Spinal cord (tissue), 10 donors: ENCODE measurements at places on chromosomes 3 and 15.
A peak's percentile ranks its signal among the peaks of the same experiment; 100 is the strongest.

- DNase-seq, result no peak
Observed at GRCh38 chr3:159583662-159584061, 405.0 kb upstream of the IL12A start.

DNA sequence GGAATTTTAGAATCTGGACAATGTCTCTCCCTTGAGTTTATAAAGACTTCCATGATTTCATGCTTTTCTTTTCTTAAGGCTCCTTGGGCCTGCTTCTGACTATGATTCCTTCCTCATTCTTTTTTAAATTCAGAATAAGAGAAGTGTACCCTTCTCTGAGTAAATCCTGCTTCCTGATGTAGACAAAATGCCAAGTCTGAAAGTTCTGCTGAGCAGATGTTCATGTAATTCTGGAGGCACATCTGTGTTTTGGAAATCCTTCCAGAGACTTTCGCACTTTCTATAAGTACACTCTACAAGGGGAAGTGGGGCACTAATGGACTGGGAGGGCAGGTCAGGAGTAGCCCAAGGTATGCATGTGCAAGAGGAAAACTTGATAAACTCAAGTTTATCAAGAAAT lies 24.8 kb downstream of the TPM1 start:
- no peak for DNase-seq

DNA sequence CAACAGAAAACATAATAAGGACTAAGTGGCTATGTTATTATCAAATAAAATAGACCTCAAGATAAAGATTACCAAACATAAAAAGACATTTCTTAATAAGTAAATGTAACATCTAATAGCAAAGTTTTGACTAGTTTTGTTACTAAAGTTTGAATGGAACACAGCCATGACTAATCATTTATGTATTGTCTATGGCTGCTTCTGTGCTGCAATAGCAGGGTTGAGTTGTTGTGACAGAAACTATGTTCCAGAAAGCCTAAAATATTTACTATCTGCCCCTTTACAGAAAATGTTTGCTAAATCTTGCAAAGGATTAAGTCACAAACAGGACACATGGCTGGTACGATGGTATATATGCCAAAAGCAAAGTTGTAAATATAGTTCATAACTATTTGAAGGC lies 37.9 kb upstream of the MYH15 start:
- DNase-seq, result no peak

GRCh38 chr3:175426805-175427204 lies 567.7 kb downstream of the NAALADL2 start:
- no peak for DNase-seq

GRCh38 chr3:138768125-138768524 lies 66.6 kb downstream of the PIK3CB start:
- DNase-seq, result no peak

- no peak for DNase-seq
Observed at GRCh38 chr3:32249184-32249782, 10.8 kb downstream of the CMTM8 start.

GRCh38 chr3:101646726-101647125 lies 30.2 kb downstream of the ZBTB11 start:
- no peak for DNase-seq

DNA sequence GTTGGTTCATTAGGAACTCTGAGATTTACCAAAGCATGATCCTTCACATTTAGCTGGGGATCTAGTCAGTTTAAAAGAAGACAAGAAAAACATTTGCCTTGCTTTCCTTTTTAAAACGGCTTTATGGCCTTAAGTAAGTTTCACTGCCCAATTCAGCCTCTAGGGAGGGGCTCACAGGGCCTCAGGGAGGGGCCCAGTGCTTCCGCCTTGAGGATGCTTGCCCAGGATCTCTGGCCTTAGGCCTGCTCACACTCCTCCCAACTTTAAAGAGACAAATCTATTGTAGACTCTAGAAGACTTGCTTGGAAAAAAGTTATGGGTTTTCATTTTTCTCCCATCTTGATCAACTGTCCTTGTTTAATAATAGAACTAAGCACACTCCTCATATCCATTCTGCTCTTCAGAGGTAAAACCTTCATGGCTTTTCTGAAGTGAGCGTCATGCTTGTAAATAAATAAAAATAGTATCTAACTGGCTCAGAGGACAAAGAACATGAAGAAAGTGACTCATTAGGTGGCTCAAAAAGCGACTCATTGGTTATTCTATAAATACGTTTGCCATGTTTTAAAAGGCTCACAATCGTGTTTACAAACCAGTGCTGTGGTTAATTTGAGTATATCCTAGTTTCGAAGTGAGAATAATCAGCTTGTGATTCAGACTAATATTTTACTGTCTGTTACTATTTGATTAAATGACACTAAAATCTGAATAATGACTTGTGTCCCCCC lies 13.7 kb downstream of the PDHB start:
- no peak for DNase-seq

GRCh38 chr3:72306800-72307341 lies 521.9 kb upstream of the PROK2 start:
- DNase-seq, result no peak

DNA sequence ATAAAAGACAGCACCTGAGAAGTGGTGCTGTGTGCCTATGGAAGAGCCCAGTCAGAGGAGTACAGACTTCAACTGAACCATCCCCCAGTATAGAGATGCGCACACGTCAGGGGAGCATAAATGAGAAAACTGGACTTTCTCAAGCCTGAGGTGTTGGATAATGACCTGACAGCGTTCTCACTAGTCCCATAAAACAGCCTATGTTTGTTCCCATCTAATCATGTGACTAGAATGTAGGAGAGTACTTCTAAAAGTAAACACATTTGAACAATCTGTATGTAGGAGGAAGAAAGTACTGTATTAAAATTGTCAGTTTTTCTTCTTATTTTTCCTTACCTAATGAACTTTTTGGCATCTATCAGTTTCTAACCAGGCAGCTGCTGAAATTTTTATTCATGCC lies 498.9 kb downstream of the CNTN4 start:
- no peak for DNase-seq

- DNase-seq, result peak; percentile 74
Observed at GRCh38 chr3:134618478-134619300, 32.1 kb downstream of the KY start.

GRCh38 chr3:167728632-167729323 lies 5.9 kb downstream of the PDCD10 start:
- DNase-seq, result no peak

- DNase-seq, result no peak
Observed at GRCh38 chr3:121768452-121768851, 18.9 kb upstream of the GOLGB1 start.

- no peak for DNase-seq
Observed at GRCh38 chr3:60935709-60936108, 315.5 kb downstream of the FHIT start.

DNA sequence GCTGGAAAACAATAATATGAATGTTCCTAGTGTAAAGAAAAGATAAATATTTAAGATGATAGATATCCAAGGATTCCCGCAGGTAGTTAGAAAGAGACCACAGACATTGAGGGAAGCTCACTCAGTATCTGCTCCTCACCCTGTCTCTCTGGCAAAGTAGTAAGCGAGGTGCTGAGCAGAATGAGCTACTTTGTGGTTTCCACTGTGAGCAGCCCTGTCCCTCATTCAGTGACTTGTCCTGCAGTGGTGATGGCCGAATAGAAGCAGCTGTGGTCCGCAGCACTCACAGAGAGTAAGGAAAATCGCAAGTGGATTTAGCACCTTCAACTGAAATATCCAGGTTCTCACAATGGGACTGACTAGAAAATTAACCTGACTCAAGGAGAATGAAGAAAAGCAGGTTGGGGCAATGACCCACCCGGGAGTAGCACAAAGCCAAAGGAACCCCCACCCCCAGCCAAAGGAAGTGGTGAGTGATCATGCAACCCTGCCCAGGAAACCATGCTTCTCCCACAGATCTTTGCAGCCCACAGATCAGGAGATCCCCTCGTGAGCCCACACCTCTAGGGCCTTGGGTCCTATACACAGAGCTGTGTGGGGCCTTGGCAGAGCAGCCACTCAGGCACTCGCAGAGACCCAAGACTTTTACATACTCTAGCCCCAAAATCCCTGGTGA lies 21.8 kb upstream of the SLC25A38 start:
- no peak for DNase-seq
